Activated naive CD8-positive, alpha-beta T cell treated with anti-CD3 and anti-CD28 coated beads for 36 hours (primary cell): ENCODE measurements at places on chromosomes 1 and 21.

DNA sequence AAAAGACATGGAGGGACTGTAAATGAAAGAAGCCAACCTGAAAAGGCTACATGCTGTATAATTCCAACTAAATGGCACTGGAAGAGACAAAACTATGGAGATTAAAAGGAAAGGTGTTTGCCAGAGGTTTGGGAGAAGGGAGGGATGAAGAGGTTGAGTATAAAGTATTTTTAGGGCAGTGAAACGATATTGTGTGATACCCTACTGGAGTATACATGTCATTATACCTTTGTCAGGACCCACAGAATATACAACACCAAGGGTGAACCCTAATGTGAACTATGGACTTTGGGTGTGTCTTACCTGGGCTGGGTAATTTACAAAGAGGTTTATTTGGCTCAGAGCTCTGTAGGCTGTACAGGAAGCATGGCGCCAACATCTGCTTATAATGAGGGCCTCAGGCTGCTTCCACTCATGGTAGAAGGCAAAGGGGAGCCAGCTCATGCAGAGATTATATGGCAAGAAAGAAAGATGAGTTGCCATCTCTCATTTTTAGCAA is 73.4 kb downstream of the CD2 start:
- DNase-seq: no peak

GRCh38 chr1:182389619-182390047 is 2.0 kb downstream of the GLUL start:
- DNase-seq: no peak

- DNase-seq: no peak
Measured at GRCh38 chr21:29726044-29726443, 213.8 kb downstream of the GRIK1 start.

GRCh38 chr1:226733304-226733703 is 5.8 kb downstream of the ITPKB start:
- no peak for DNase-seq

DNA sequence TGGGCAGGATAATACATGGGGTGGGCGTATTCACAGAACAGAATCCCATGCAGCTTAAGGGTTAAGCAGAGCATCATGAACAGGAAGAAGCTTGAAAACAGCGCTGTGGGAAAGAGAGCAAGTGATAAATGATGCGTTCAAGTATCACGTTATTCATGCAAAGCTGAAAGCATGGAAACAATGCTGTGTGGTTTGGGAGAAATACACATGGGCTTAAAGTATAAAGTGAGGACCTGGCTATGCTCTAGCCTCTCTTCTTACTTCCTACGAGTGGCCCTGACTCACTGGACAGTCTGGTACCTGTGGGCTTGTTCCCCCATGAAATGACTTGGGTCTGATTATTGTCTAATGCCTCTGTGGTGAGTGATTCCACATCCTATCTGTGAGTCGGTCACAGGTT is 25.7 kb downstream of the TMPRSS2 start:
- DNase-seq: no peak
